ENCODE measurements at places on chromosomes 16 and 17. TPM values are rescaled to one million over a fixed set of nuclear protein-coding genes. Genes with fewer than 3 reads are reported as not detected.
A peak's percentile ranks its signal among the peaks of the same experiment; 100 is the strongest.

DNA sequence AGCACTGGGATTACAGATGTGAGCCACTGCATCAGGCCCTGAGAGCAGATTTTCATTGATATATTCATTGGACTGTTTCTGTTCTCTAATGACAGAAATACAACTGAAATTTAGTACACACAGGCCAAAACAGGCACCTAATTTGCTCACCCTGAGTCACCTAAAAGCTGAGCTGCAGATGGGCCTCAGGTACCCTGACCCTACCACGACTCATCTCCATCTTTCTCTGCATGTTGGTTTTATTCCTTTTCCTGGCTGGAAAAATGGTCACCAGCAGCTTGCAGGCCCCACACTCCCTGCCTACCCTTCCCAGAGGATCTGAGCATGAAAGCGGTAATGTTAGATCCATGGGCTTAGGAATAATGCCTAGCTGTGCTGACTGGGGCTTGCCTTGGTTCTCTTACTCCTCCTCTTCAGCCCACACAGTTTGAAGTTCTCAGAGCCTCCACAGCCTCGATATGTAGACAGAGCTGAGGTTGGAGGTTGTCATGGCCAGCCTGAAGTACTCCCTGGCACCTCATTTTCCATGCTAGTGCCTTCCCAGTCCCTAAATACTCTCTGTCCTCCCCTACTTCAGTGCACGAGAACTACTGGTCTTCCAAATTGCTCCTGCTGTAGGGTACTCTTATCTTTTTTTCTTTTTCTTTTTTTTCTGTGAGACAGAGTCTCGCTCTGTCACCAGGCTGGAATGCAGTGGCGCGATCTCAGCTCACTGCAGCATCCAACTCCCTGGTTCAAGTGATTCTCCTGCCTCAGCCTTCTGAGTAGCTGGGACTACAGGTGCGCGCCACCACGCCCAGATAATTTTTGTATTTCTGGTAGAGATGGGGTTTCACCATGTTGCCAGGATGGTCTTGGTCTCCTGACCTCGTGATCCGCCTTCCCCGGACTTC lies 51.1 kb downstream of the CENPV start:
- H3K4me3 ChIP-seq: no peak overlapping the region
- H3K27ac ChIP-seq: no peak overlapping the region
- H3K27me3 ChIP-seq: no peaks in the 10 kb centered on the region
- H3K36me3 ChIP-seq: no peaks in the 10 kb centered on the region
- peaks cover 8% of the 10 kb centered on the region for H3K4me1 ChIP-seq

DNA sequence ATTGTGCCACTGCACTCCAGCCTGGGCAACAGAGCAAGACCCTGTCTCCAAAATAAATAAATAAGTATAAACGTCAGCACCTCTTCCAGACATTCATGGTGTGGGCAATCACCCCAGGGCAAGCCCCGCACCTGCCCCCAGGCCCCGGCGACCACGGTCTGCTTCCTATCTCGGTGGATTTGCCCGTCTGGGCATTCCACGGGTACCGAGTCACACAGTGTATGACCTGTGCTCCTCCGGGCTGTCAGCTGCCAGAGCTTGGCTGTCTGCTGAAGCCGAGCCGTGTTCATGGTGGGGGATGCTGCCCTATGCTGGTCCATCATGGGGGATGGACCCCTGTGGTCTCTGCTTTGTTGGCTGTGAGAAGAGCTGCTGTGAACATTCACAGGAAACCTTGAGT lies 15.4 kb downstream of the CYBC1 start:
- no peak overlapping the region for H3K4me3 ChIP-seq
- no peaks in the 10 kb centered on the region for H3K4me1 ChIP-seq
- DNase-seq: no peak
- no peaks in the 10 kb centered on the region for H3K27me3 ChIP-seq
- H3K27ac ChIP-seq: no peak overlapping the region
- peaks cover 5% of the 10 kb centered on the region for H3K36me3 ChIP-seq

DNA sequence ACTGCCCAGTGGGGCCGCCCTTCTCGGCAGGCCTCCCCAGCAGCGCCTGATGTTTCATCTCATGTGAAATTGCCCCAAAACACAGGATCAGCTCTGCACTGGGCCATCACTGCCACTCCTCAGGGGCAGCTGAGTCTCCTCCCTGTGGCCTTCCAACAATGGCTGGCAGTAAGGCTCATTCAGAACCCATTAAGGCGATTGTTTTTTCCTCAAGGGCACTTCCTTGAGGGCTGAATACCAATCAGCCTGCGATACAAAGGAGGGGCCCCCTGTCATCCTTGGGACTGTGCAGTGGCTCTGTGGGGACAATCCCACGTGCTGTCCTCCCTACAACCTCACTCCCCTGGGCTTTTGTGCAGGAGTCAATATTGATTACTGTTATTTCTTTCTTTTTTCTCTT lies 47.5 kb downstream of the XYLT1 start:
- H3K4me3 ChIP-seq: no peak overlapping the region
- no peak for DNase-seq
- no peaks in the 10 kb centered on the region for H3K27me3 ChIP-seq
- no peaks in the 10 kb centered on the region for H3K4me1 ChIP-seq
- no peaks in the 10 kb centered on the region for H3K36me3 ChIP-seq

- H3K4me3 ChIP-seq: no peak overlapping the region
- H3K27me3 ChIP-seq: no peaks in the 10 kb centered on the region
- no peak overlapping the region for H3K27ac ChIP-seq
- H3K4me1 ChIP-seq: peaks cover 28% of the 10 kb centered on the region
- H3K36me3 ChIP-seq: peaks cover 24% of the 10 kb centered on the region
Observed at GRCh38 chr16:89563639-89564392, 3.3 kb downstream of the RPL13 start.

GRCh38 chr16:78915811-78916345 lies 684.7 kb downstream of the MAF start:
- no peaks in the 10 kb centered on the region for H3K27me3 ChIP-seq
- no peak overlapping the region for H3K27ac ChIP-seq
- no peaks in the 10 kb centered on the region for H3K36me3 ChIP-seq

DNA sequence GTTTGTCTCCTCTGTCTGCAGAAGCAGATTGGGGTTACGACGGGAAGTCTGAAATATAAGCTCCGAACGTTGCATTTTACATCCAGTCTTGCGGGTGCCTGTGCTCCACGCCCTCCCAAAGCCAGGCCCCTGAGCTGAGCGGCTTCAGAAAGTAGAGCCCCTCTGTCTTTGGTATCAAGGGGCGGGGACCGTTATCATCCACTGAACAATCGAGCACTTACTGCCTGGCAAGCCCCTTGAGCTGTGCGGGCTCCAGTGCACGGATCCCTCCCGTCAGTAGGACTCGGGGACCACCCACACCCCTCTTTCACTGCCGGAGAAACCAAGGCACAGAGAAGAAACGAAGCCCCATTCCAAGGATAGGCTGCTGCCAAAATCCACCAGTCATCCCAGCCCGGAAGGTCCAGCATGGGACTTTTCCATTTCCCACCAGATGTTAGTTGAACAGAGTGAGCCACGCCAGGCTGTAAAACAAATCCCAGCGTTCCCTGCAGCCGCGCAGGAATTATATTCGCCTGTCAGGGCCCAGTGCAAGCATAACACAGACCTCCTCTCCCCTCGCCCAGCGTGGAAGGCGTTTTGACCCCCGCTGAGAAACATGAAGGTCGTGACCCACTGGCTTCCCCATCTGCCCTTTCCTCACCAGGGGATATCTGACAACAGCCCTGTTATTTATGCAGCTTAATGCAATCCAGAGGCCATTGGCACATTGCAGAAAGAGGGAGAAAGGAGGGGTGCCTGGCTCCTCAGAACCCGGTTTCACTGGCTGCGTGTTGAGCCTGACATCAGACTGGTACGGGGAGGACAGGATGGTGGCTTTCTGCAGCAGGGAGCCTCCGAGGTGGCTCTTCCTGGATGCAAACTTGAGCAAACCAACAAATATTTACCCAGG lies 212.2 kb upstream of the FOXF1 start:
- peaks cover 63% of the 10 kb centered on the region for H3K27me3 ChIP-seq

DNA sequence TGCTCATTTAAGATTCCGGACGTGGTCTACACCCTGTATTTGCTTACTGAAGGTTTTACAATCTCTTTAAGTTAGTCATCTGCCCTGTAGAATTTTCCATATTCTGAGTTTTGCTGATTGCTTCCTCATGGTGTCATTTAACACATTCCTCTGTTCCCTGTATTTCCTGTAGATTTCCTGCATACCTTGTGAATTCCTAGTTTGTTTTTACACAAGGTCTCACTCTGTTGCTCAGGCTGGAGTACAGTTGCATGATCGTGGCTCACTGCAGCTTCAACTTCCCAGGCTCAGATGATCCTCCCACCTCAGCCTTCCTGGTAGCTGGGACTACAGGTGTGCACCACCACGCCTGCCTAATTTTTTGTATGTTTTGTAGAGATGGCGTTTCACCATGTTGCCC lies 66.8 kb downstream of the CMIP start:
- H3K36me3 ChIP-seq: no peaks in the 10 kb centered on the region
- DNase-seq: no peak
- no peak overlapping the region for H3K27ac ChIP-seq
- no peaks in the 10 kb centered on the region for H3K4me1 ChIP-seq
- H3K27me3 ChIP-seq: no peaks in the 10 kb centered on the region

DNA sequence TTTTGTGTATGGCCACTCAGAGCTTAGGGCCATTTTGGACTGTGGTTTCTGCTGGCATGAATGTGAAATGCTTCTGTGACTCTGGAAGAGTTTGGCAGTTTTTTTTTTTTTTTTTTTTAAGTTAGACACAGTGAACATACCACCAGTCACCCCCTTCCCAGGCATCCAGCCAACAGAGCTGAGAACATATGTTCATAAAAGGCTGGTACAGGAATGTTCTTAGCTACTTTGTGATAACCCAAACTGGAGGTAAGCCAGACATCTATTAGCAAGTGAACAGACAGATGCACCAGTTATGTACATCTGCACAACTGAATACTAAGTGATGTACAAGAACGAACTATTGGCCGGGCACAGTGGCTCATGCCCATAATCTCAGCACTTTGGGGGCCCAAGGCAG lies 92.7 kb downstream of the ABCC1 start:
- no peak overlapping the region for H3K4me3 ChIP-seq
- no peak overlapping the region for H3K27ac ChIP-seq
- H3K36me3 ChIP-seq: peaks cover 10% of the 10 kb centered on the region

- no peaks in the 10 kb centered on the region for H3K27me3 ChIP-seq
- no peak for DNase-seq
- no peaks in the 10 kb centered on the region for H3K4me1 ChIP-seq
Observed at GRCh38 chr17:62343764-62344270, 36.5 kb upstream of the EFCAB3 start.

GRCh38 chr17:45918241-45918745 lies 23.9 kb downstream of the MAPT start:
- peaks cover 2% of the 10 kb centered on the region for H3K27me3 ChIP-seq
- H3K4me3 ChIP-seq: no peak overlapping the region

DNA sequence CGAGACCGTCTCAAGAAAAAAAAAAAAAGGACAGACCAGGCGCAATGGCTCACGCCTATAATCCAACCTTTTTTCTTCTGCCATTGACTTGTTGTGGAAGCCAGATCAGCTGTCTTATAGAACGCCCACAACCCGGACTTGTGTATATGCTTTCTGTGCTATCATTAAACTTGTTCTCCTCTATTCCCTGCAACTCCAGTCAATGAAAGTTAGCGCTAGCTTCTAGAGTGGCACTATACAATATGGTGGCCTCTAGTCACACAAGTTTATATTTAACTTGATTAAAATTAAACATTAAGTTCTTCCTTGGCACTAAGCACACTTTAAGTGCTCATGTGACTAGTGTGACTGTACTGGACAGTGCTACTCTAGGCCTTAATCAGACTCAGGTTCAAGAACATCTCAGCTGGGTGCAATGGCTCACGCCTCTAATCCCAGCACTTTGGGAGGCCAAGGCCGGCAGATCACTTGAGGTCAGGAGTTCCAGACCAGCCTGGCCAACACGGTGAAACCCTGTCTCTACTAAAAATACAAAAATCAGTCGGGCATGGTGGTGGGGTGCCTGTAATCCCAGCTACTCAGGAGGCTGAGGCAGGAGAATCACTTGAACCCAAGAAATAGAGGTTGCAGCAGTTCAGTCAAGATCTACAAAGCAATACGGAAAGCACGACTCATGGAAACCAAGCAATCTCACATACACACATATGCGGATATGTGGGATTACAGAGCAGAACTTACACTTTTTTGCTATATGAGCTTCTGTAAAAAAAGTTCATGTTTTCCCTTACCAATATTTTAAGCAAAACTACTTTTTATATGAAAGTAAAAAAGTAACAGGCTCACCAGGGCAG lies 18.8 kb upstream of the GLG1 start:
- H3K4me1 ChIP-seq: peaks cover 4% of the 10 kb centered on the region
- peaks cover 31% of the 10 kb centered on the region for H3K36me3 ChIP-seq
- DNase-seq: peak; percentile 32
- peak overlapping the region; percentile 26 for H3K4me3 ChIP-seq
- H3K27ac ChIP-seq: peak overlapping the region; percentile 74

GRCh38 chr17:44830359-44831288 lies 537 bp upstream of the GJC1 start:
- no peaks in the 10 kb centered on the region for H3K4me1 ChIP-seq
- H3K4me3 ChIP-seq: no peak overlapping the region
- H3K27ac ChIP-seq: no peak overlapping the region
- H3K36me3 ChIP-seq: no peaks in the 10 kb centered on the region
- no peaks in the 10 kb centered on the region for H3K27me3 ChIP-seq

- no peak overlapping the region for H3K4me3 ChIP-seq
- no peaks in the 10 kb centered on the region for H3K27me3 ChIP-seq
- no peak for DNase-seq
Observed at GRCh38 chr17:69577098-69577497, 162.6 kb downstream of the MAP2K6 start.

- no peak overlapping the region for H3K4me3 ChIP-seq
- no peaks in the 10 kb centered on the region for H3K4me1 ChIP-seq
- no peak for DNase-seq
- no peak overlapping the region for H3K27ac ChIP-seq
- no peaks in the 10 kb centered on the region for H3K36me3 ChIP-seq
Observed at GRCh38 chr17:77667478-77667877, 291.0 kb upstream of the TNRC6C start.

- no peak overlapping the region for H3K4me3 ChIP-seq
- no peak overlapping the region for H3K27ac ChIP-seq
- no peaks in the 10 kb centered on the region for H3K4me1 ChIP-seq
- no peaks in the 10 kb centered on the region for H3K27me3 ChIP-seq
Observed at GRCh38 chr16:9042964-9043680, 48.3 kb upstream of the HAPSTR1 start.

DNA sequence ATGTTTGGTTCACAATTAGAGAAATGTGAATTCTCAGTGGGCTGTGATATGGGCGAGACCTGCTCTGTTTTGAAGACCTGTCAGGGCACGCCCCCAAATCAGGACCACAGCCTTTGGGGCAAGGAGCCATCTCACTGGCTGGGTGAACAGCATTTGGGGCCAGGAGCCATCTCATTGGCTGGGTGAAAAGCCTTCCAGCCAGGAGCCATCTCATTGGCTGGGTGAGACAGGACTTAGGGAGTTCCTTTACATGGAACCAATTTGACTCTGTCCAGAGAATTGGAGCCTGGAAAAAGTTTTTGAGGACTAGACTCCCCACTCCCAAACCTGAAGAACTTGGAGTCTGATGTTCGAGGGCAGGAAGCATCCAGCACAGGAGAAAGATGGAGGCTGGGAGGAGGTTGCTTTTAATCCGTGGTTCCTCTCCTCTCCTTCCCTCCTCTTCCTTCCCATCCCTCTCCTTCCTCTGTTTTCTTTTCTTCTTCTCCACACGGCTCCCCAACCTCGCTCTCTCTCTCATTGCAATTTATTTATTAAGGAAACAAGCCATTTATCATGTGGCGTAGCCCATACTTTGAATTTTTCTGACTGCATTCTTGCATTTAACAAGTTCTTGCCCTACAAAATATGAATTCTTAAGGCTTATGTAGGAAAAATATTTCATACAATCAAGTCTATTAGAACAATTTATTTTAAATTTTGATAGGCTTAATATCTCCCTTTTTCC lies 19.7 kb downstream of the FOXL1 start:
- no peak overlapping the region for H3K27ac ChIP-seq
- no peak overlapping the region for H3K4me3 ChIP-seq
- H3K36me3 ChIP-seq: no peaks in the 10 kb centered on the region
- DNase-seq: no peak

Gene ESRP2
- total RNA-seq: 32.9 TPM

Gene SLC13A2
- total RNA-seq: 1.1 TPM

Gene USP6
- total RNA-seq: 0.19 TPM

Gene GUCY2D
- total RNA-seq: 0.19 TPM

Gene UBFD1
- total RNA-seq: 52.8 TPM

Gene SYT17
- total RNA-seq: 5.8 TPM
